ENCODE measurements at places on chromosomes 4 and X.

DNA sequence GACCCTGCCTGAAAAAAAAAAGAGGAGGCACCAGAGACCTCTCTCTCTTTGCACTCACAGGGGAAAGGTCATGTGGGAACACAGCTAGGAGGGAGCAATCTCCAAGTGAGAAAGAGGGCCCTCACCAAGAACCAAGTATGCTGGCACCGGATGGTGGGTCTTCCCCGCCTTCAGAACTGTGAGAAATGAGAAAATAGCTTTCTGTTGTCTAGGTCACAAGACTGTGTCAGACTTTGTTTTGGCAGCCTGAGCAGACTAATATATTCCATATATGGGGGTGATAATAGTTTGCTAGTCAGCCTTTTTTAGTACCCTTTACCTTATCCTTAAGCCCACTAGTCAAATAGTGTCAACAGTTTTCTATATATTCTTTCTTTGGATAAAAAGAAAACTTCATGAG lies 193.0 kb downstream of the TRIML1 start:
- DNase-seq: peak; percentile 46

DNA sequence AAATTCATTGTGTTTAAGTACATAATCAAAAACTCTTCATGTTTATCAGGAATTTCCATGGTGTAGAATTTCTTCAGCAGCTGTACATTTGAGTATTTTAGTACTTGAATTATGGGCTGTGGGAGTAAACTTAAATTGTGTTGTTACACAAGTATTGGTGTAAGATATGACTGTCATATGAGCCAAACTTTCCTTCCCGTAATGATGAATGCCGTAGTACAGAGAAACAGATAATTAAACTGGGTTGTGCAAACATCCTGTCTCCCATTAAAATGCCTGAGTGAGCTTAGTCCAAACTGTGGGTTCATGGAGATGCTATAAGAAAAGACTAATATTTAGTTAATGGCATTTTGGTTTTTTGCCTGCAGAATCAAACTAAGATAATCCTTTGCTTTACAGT lies 159.2 kb downstream of the SLC4A4 start:
- DNase-seq: peak; percentile 2

GRCh38 chr4:6825403-6825802 lies 42.9 kb downstream of the KIAA0232 start:
- DNase-seq: no peak

- DNase-seq: no peak
Measured at GRCh38 chr4:53120778-53121177, 245.1 kb downstream of the SCFD2 start.

- no peak for DNase-seq
Measured at GRCh38 chr4:94722270-94722669, 35.5 kb upstream of the BMPR1B start.
